ENCODE measurements at places on chromosomes 5 and 9.
A peak's percentile ranks its signal among the peaks of the same experiment; 100 is the strongest.

DNA sequence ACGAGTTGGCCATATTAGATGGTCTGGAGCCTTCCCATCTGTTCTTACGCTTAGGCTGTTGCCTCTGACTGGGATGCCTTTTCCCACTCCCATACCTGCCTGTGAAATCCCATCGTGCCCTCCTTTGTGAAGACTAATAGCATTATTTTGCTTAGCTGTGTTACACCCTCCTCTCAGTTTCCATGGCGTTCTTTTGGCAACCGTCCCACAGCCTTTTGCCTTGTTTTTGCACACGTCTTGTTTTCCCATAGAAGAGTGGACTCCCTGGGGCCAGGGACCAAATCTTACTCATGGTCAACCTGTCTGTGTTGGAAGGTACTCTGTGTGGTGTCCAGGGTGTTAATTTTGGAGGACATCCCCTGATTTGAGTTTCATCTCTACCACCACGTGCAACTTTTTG is 242.1 kb downstream of the HSPA4 start:
- no peak overlapping the region for H3K27ac ChIP-seq
- H3K27me3 ChIP-seq: peaks cover 5% of the 10 kb centered on the region
- no peaks in the 10 kb centered on the region for H3K36me3 ChIP-seq

GRCh38 chr5:52947851-52948250 is 41.3 kb upstream of the ITGA2 start:
- H3K36me3 ChIP-seq: no peaks in the 10 kb centered on the region
- peaks cover 7% of the 10 kb centered on the region for H3K27me3 ChIP-seq
- H3K27ac ChIP-seq: no peak overlapping the region
- peaks cover 24% of the 10 kb centered on the region for H3K4me1 ChIP-seq
- DNase-seq: no peak
- H3K4me3 ChIP-seq: no peak overlapping the region

GRCh38 chr5:124671193-124671592 is 75.2 kb downstream of the ZNF608 start:
- no peak for DNase-seq
- H3K27me3 ChIP-seq: no peaks in the 10 kb centered on the region
- H3K4me3 ChIP-seq: no peak overlapping the region
- H3K36me3 ChIP-seq: no peaks in the 10 kb centered on the region

- H3K4me1 ChIP-seq: no peaks in the 10 kb centered on the region
- no peak overlapping the region for H3K27ac ChIP-seq
- H3K36me3 ChIP-seq: no peaks in the 10 kb centered on the region
- no peak for DNase-seq
- no peak overlapping the region for H3K4me3 ChIP-seq
- no peaks in the 10 kb centered on the region for H3K27me3 ChIP-seq
These were observed 666.9 kb upstream of the KLF4 start for GRCh38 chr9:108156270-108156998.

DNA sequence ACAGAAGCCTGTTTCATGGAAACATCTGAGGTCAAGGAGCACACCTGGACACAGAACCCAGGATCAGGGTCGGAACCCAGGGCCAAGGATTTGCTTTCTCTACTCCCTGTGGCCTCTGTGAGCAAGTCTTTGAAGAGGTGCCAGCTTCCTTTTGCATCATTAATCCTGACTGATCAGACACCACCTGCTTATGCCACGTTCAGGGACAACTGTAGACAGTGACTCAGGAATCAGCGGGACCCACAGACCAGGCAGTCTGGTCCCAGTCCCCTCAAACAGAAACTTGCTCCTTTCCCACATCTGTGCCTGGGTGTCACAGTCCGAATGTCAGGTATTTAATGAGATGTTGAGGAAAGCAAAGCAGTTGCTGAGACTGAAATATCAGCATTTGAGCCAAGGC is 154.8 kb downstream of the SGCD start:
- no peaks in the 10 kb centered on the region for H3K36me3 ChIP-seq
- no peak overlapping the region for H3K27ac ChIP-seq
- H3K27me3 ChIP-seq: no peaks in the 10 kb centered on the region
- no peak overlapping the region for H3K4me3 ChIP-seq

DNA sequence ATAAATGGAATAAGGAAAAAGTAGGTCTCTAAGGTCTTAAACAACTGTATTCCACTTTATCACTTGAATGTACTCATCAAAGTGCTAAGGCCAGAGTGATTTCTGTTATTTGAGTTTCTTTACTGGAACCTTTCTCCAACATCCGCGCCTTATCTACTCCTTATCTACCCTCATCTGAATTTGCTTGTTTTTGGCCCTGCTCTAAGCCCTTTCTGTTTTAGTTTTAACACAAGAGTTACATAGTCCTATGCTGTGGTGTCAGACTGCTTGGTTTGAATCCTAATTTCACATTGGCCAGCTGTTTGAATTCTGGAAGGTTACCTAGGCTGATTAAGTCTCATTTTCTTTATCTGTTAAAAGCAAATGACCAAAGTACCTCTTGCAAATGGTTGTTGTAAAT is 128.3 kb downstream of the PCSK5 start:
- no peaks in the 10 kb centered on the region for H3K27me3 ChIP-seq
- H3K4me3 ChIP-seq: peak overlapping the region; percentile 0
- H3K4me1 ChIP-seq: peaks cover 66% of the 10 kb centered on the region
- H3K36me3 ChIP-seq: peaks cover 6% of the 10 kb centered on the region
- peak overlapping the region; percentile 47 for H3K27ac ChIP-seq

GRCh38 chr5:43304525-43304924 is 8.7 kb downstream of the HMGCS1 start:
- H3K4me1 ChIP-seq: peaks cover 71% of the 10 kb centered on the region
- H3K27me3 ChIP-seq: no peaks in the 10 kb centered on the region
- DNase-seq: no peak
- H3K36me3 ChIP-seq: peaks cover 57% of the 10 kb centered on the region
- H3K27ac ChIP-seq: peak overlapping the region; percentile 84

GRCh38 chr9:87193151-87193550 is 245.8 kb upstream of the GAS1 start:
- DNase-seq: no peak
- no peak overlapping the region for H3K4me3 ChIP-seq
- H3K27me3 ChIP-seq: peaks cover 9% of the 10 kb centered on the region
- no peak overlapping the region for H3K27ac ChIP-seq

DNA sequence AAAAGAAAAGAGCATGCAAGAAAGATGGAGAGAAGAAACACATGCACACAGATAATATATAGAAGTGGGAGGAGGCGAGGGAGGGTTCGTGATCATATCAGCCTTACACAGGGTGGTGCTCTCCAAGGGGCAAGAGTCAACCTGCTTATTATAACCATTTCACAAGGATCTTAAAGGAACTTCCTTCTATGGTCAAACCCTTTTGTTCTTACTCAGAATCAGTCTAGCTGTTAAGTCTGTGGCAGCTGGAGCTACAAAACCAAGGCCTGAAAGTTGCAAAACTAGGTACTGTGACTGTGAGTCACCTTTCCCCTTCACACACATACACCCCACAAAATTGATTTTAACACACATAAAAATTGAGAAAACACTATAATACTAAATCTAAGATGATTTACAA is 18.5 kb upstream of the ERMP1 start:
- peaks cover 30% of the 10 kb centered on the region for H3K36me3 ChIP-seq
- H3K4me3 ChIP-seq: no peak overlapping the region
- H3K27ac ChIP-seq: peak overlapping the region; percentile 73
- H3K4me1 ChIP-seq: peaks cover 69% of the 10 kb centered on the region
- peak; percentile 50 for DNase-seq
- no peaks in the 10 kb centered on the region for H3K27me3 ChIP-seq

GRCh38 chr5:61205013-61205412 is 42.7 kb upstream of the SMIM15 start:
- no peaks in the 10 kb centered on the region for H3K4me1 ChIP-seq
- no peaks in the 10 kb centered on the region for H3K36me3 ChIP-seq
- no peak overlapping the region for H3K4me3 ChIP-seq
- H3K27me3 ChIP-seq: peaks cover 8% of the 10 kb centered on the region
- no peak overlapping the region for H3K27ac ChIP-seq

DNA sequence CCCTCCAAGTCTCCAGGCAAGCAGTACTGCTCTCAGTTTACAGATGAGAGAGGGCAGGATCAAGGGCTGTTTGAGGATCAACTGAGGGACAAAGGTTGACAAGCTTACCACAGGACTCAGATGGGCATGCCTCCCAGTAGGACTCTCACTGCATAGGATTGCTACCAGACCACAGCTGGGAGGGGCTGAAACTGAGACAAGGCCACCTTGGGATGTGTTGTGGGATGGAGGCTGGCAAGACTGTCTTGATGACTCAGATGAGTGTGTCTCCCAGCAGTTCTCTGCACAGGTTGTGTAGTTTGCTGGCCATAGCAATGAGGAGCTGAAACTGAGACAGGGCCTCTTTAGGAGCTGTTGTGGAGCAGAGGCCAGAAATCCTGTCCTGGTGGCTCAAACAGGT is 222.2 kb upstream of the IRX1 start:
- H3K27me3 ChIP-seq: no peaks in the 10 kb centered on the region
- no peak overlapping the region for H3K4me3 ChIP-seq
- no peak overlapping the region for H3K27ac ChIP-seq
- no peaks in the 10 kb centered on the region for H3K4me1 ChIP-seq
- DNase-seq: no peak
- no peaks in the 10 kb centered on the region for H3K36me3 ChIP-seq

- no peaks in the 10 kb centered on the region for H3K27me3 ChIP-seq
- DNase-seq: no peak
- peaks cover 74% of the 10 kb centered on the region for H3K4me1 ChIP-seq
These were observed 3.2 kb upstream of the AKNA start for GRCh38 chr9:114390952-114391351.

DNA sequence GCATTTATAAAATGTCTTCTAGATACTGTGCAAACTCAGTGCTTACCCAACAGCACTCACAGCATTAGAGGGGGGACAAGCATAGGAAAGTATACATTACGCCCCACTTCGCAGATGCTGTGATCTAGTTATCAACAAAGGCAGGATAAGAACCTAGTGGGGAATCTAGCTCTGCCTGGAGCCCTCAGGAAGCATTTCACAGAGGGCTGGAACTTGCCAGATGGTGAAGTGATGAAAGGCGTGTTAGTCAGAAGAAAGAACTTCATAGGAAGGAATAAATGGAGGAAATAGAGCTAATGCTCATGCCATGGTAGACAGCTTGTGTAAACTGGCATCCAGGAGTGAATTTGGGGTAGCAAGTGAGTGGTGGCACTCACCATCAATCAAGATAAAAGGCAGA is 25.8 kb downstream of the DIRAS2 start:
- no peaks in the 10 kb centered on the region for H3K27me3 ChIP-seq
- no peak overlapping the region for H3K4me3 ChIP-seq
- H3K27ac ChIP-seq: no peak overlapping the region

GRCh38 chr9:21906881-21907280 is 87.3 kb downstream of the CDKN2A start:
- H3K27me3 ChIP-seq: no peaks in the 10 kb centered on the region
- no peak for DNase-seq
- peaks cover 19% of the 10 kb centered on the region for H3K36me3 ChIP-seq
- no peaks in the 10 kb centered on the region for H3K4me1 ChIP-seq
- H3K4me3 ChIP-seq: no peak overlapping the region
- H3K27ac ChIP-seq: no peak overlapping the region

DNA sequence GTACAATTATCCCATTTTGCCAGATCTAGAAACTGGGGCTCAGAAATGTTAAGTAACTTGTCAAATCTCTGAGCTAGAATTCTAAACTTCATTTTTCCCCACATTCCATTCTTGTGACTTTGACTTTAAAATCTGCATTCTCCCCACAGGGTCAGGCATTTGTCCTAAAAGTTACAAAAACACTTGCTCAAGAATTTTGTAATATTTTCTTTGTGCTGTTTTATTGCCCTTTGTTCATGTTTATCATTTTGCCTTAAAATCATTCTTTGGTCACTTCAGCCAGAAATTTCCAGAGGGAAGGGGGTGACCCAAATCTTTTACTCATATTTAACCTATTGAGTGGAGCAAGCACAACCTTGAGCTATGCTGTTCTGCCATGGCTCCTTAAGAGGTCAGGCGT is 120.1 kb upstream of the CCL21 start:
- no peaks in the 10 kb centered on the region for H3K36me3 ChIP-seq
- peaks cover 6% of the 10 kb centered on the region for H3K27me3 ChIP-seq
- no peak for DNase-seq
- H3K4me1 ChIP-seq: no peaks in the 10 kb centered on the region

GRCh38 chr5:145260670-145261069 is 574.5 kb downstream of the PRELID2 start:
- H3K4me1 ChIP-seq: no peaks in the 10 kb centered on the region
- no peak overlapping the region for H3K27ac ChIP-seq
- no peak for DNase-seq

DNA sequence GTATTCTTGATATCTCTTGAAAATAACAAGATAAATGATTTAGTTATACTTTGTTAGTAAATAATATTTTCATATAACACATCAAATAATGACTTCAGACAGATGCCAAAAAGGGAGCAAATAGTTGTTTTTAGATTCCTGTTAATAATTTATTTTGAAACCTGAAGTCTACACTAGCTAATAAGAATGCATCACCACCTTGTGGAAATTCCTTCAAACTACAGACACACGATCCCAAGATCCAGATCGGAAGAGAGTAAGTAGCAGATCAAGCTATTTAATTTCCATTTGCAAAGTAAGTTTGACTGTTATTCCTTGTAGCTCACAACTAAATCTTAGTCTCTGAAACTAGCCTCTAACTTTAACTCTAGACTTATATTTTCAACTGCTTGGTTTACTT is 35.5 kb upstream of the ISL1 start:
- no peak for DNase-seq
- H3K4me3 ChIP-seq: no peak overlapping the region
- H3K36me3 ChIP-seq: no peaks in the 10 kb centered on the region
- H3K27ac ChIP-seq: no peak overlapping the region
- H3K4me1 ChIP-seq: no peaks in the 10 kb centered on the region

GRCh38 chr9:82590845-82591244 is 472.1 kb downstream of the RASEF start:
- H3K36me3 ChIP-seq: no peaks in the 10 kb centered on the region
- no peak overlapping the region for H3K4me3 ChIP-seq
- DNase-seq: no peak

- H3K4me3 ChIP-seq: peak overlapping the region; percentile 62
- peak; percentile 66 for DNase-seq
These were observed 38.2 kb downstream of the C5orf15 start for GRCh38 chr5:133930061-133930812.

DNA sequence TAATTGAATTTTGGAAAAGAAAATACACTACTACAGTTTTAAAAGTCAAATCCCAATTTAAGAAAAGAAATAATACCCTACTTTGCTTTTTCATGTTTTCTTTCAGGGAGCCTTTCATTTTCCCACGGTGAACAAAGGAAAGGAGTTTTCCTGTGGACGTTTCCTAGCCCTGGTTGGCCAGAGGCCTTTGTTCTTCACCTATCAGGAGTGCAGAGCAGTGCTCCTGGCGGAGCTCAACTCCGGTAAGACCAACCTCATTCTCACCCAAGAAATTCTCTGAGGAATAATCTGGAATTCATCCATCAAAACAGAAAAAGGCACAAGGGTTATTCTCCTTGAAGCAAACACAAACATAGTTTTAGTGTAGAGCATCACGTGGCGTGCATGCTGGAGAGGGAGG is 248.9 kb downstream of the ADGRV1 start:
- H3K4me3 ChIP-seq: no peak overlapping the region
- H3K4me1 ChIP-seq: no peaks in the 10 kb centered on the region
- H3K27ac ChIP-seq: no peak overlapping the region
- DNase-seq: no peak

- H3K27ac ChIP-seq: no peak overlapping the region
- no peaks in the 10 kb centered on the region for H3K36me3 ChIP-seq
- H3K4me3 ChIP-seq: no peak overlapping the region
- H3K4me1 ChIP-seq: no peaks in the 10 kb centered on the region
These were observed 7.3 kb downstream of the PAPPA start for GRCh38 chr9:116160676-116161571.

- H3K36me3 ChIP-seq: peaks cover 4% of the 10 kb centered on the region
- no peak for DNase-seq
- H3K27ac ChIP-seq: no peak overlapping the region
- H3K27me3 ChIP-seq: peaks cover 83% of the 10 kb centered on the region
- H3K4me1 ChIP-seq: no peaks in the 10 kb centered on the region
These were observed 50.2 kb upstream of the DAB2IP start for GRCh38 chr9:121601194-121601593.

- no peak overlapping the region for H3K4me3 ChIP-seq
- no peaks in the 10 kb centered on the region for H3K36me3 ChIP-seq
- H3K27me3 ChIP-seq: peaks cover 19% of the 10 kb centered on the region
These were observed 64.0 kb upstream of the STC2 start for GRCh38 chr5:173392172-173392571.
